ENCODE measurements at places on chromosomes 7 and 10.

DNA sequence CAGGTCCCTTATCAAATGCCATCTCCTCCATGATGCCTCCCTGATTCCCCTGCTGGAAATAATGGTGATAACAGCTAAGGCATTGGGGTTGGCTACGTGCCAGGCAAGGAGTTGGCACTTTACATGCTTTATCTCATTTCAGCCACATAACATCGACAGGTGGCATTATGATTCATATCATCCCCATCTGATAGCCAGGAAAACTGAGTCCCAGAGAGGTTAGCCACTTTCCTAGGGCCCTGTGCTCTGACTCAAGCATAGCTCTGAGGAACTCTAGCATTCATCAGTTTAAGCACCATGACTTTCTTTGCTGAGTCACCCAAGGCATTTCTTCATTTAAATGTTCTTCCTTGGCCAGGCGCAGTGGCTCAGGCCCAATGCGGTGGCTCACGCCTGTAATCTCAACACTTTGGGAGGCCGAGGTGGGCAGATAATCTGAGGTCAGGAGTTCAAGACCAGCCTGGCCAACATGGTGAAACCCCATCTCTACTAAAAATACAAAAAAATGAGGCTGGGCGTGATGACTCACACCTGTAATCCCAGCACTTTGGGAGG, 6.6 kb downstream of the LEP start:
- no peak for DNase-seq

DNA sequence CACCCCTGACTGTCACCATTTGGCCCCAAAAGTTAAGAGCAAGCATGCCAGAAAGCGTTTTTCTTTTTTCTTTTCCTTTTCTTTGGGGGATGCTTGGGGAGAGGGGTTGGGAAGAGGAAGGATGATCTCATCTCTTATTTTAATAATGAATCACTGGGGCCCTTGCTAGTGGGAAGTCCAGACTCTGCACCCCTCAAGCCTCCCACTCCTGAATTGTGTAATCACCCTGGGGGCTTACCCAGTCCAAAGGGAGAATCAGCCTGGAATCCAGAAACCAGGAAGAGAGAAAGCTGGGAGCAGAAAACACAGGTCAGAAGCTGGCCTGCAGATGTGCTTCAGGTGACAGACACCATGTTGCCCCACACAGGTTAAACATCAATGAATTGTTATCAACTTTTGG, 14.7 kb upstream of the HABP2 start:
- no peak for DNase-seq

DNA sequence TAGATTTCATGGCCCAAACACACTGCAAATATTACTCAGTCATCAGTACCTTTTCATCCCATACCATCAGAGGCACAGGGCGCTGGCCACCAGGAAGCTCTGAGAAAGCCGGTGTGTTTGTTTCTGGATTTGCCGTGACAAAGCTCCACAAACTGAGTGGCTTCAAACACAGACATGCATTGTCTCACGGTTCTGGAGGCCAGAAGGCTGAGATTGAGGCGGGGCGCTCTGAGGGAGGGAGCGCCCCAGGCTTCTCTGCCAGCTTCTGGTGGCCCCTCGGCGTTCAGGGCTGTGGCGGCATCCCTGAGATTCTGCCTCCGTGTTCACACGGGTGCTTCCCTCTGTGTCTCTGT, 3.7 kb upstream of the TTYH3 start:
- DNase-seq, result no peak

GRCh38 chr10:69506487-69506833, 55.2 kb downstream of the TSPAN15 start:
- DNase-seq, result no peak

DNA sequence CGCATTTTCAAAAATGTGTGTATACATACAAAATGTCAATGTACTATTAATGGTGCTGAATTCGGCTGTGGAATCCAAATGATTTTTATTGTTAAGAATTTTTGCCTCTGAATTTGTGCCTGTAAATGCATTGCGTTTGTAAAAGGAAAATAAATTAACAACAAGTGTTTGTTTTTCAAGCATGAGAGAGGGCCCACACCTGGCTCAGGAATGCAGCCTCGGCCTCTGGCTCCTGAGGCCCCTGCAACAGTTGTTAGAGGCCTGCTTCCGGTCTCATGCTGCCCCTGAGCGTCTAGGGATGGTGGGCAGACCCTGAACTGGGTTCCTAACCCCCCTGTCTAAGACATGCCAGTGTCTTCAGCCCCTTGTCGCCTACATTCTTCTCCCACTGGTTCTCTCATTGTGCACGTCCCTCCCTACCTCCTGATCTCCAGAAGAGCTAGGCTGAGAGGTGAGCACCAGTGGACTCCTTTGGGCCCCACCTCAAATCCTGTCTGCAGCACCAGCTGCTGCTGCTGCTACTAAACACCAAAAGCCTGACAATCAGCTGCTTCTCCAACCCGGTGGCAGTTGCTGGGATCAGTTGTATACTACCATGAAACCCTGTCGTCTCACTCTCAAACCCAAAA, 1.9 kb upstream of the BTBD16 start:
- DNase-seq, result no peak

DNA sequence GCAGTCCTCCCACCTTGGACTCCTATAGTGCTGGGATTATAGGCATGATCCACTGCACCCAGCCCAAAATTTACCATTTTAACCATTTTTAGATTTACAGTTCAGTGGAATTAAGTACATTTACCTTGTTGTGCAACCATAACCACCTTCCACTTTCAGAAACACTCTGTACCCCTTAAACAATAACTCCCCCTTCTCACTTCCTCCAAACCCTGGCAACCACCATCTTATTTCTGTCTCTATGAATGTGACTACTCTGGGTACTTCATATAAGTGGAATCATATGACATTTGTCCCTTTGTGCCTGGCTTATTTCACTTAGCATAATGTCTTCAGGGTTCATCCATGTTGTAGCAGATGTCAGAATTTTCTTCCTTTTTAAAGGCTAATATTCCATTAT, 33.6 kb downstream of the SUFU start:
- no peak for DNase-seq

GRCh38 chr7:33849971-33850559, 55.3 kb upstream of the BMPER start:
- DNase-seq, result no peak

DNA sequence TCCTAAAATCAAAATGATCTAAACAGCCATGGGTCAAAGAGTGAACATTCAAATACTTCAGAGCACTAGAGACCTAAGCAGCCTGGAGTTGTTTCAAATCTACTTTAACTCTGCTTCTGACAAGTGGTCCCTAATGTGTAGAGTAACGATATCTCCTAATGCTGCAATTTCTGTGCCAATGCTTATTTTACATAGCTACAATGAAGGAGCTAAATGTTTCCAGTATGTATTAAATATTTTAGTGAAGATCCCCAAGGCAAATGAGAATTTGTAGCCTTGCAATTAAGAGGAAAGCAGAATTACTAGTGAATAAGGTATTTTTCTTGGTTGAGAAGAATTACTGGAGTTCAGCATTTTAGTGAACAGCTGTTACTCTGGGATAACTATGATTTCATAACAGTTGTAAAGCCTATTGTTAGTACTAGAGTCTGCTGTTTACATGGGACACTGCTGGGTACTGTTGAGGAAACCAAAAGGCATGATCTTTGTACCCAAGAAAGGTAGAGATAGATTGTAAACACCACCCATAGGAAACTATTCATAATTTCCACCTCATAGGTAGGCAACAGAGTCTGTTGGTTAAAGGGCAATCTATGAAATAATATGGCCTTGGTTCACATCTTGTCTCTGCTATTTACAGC, 271.9 kb downstream of the PLXDC2 start:
- DNase-seq, result no peak

DNA sequence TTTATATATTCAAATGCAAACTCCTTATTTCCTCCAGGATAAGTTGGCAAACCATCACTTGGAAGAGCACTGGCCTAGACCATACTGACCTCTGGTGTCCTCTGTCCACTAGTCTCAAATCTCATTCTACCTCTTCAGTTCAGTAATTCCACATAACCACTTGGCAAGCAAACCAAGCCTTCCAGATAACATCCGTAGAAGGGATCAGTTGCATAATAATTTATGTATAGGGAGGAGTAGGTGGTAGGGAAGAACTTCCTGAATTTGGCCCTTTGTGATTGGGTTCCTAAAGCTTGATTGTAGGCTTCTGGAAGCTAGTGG, 55.0 kb downstream of the WAC start:
- no peak for DNase-seq

DNA sequence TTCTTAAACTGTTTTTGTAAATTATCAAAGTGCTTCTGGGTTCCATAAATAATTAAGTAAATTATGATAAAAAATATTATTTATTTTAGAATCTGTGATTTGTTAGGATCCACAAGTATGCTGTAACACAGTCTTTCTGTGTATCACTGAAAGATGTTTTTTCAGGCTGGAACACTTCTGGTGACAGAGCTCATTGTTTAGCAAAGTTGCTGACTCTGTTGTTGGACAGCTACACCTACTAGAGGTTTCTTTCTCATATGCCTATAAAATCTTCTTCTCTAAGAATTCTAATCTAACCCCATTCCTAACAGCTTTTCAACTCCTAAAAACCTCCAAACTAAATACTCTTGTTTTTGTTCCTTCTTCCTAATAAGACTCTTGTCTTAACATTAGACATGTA, 176.8 kb downstream of the THSD7A start:
- no peak for DNase-seq

- DNase-seq, result no peak
These were observed 55.5 kb downstream of the AOAH start for GRCh38 chr7:36668750-36669149.

GRCh38 chr10:23001901-23002516, 74.2 kb downstream of the ARMC3 start:
- peak; percentile 73 for DNase-seq

- DNase-seq, result peak; percentile 23
These were observed 226.1 kb upstream of the SHH start for GRCh38 chr7:156038345-156038744.

- DNase-seq, result no peak
These were observed 21.6 kb upstream of the PRPS1L1 start for GRCh38 chr7:18049262-18049661.

GRCh38 chr10:4230036-4230435, 445.0 kb upstream of the KLF6 start:
- DNase-seq, result no peak

- DNase-seq, result no peak
These were observed 551.1 kb downstream of the TFEC start for GRCh38 chr7:115479448-115479847.

GRCh38 chr10:93199191-93199751, 125.6 kb downstream of the CYP26A1 start:
- no peak for DNase-seq

DNA sequence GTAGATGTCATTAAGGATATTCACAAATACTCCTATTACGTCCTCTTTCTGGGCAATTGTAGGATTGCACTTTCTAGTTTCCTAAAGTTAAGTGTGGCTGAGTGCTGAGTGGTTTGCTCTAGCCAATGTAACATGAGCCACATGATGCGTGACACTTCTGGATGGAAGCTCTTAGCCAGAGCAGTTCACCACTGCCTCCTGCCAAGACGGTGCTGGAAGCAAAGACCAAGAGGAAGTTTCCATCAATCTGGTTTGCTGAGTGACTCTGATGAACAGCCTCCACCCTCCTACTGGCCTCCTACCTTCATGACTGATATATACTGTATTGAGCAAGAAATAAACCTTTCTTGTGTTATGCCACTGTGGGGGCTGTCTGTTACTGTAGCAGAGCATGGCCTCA, 318.1 kb downstream of the KCNMA1 start:
- no peak for DNase-seq

- no peak for DNase-seq
These were observed 5.6 kb downstream of the AVL9 start for GRCh38 chr7:32500922-32501341.

- no peak for DNase-seq
These were observed 6.2 kb downstream of the SSMEM1 start for GRCh38 chr7:130213828-130214227.

DNA sequence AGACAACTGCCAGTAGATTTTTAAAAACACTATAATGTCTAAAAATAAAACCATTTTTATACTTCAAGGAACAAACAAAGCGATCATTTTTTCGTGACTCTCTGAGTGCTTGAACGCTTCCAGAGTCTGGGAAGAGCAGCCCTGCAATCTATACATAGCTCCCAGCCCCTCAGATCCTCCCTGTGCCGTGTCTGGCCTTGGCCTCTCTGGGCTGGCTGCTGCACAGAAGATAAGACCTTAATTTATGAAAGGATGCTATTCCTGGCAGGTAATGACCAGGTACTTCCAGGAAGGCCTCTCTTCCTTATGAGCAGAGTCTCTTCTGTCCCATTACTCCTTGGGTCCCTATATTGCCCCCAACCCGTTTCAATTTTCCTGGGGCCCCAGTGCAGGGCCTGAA, 200.9 kb upstream of the AOAH start:
- no peak for DNase-seq

GRCh38 chr7:127651556-127652332, at the start of gene SND1:
SND1 (plus strand) TSS chr7:127652194; CDS start chr7:127652374, 180 bp downstream.
- DNase-seq, result peak; percentile 100

- no peak for DNase-seq
These were observed 58.0 kb downstream of the GNAT3 start for GRCh38 chr7:80453699-80454340.

- DNase-seq, result peak; percentile 62
These were observed 48.9 kb upstream of the PDCD4 start for GRCh38 chr10:110822712-110823311.

DNA sequence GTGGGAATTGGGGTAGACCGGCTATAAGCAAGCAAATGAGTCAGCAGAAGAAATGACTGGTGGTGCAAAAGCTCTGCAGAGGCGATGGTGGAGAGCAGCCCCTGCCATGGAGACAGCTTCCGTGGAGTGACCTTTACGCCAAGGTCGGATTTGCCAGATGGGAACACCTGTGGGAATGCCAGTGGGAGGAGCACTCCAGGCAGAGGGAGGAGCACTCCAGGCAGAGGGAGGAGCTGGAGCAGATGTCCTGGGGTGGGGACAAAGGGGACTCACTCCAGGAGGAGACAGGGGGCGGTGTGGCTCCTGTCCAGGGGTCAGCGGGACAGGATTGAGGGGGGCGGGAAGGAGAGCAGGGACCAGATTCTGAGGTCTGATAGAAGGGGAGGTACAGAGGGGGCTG, 258.8 kb upstream of the CTBP2 start:
- no peak for DNase-seq

GRCh38 chr10:69500864-69501468, 49.7 kb downstream of the TSPAN15 start:
- no peak for DNase-seq

- DNase-seq, result peak; percentile 78
These were observed 11.5 kb upstream of the SP8 start for GRCh38 chr7:20798081-20798693.

DNA sequence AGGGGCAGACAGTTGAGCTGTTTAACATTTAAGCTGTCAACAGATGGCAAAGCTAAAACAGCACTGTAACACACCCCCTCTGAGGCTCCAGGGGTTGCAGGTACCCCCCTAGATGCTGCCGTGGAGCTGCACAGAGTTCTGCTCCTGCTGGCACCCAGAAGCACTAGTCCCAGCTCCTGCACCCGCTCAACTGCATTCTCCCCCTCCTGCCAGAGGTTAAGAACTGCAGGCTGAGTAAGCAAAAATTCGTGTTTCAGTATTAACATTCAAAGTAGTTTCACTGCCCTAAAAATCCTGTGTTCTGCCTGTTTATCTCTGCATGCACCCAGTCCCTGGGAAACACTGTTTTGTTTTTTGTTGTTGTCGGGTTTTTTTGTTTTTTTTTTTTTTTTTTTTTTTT, 790.8 kb upstream of the KCND2 start:
- DNase-seq, result peak; percentile 49

- DNase-seq, result no peak
These were observed 72.1 kb downstream of the PTPRZ1 start for GRCh38 chr7:121945066-121945465.

- no peak for DNase-seq
These were observed 2.1 kb upstream of the CUL2 start for GRCh38 chr10:35091994-35092790.

GRCh38 chr10:44956717-44957706, 2.6 kb upstream of the RASSF4 start:
- no peak for DNase-seq

All from ELF-1 (cell line).